ENCODE measurements at places on chromosomes 2 and 18.

DNA sequence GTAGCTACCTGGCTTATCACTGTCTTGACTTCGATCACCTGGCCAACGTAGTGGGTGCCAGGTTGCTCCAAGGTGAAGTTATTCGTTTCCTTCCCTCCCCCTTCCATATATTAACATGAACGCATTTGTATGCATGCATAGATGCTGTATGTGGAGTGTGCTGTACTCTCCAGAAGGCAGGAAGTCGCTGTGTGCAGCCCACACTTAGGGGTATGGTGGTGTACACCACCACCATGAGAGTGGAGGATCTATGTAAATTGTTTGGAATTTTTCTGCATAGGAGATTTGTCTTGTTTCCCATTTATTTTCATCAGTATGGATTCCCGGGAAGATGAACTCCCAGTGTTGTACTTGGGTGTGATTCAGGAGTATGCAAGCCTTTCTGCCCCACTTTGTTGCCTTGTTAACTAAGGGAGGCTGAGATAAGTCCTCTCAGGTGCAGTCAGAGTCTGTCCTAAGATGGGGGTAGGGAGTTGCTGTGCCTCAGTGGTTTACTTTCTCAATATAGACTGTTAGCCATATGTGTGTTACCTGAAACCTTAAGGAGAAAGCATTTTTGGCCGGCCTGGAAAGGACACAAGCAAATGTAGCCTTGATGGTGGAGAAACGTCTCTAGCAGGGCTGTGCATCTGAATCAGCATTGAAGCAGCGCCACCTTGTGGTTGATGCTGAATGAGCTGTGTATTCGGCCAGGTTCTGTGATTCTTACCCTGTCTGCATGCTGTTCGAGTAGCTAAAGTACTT lies 149.8 kb downstream of the TANC1 start:
- no peak for DNase-seq

DNA sequence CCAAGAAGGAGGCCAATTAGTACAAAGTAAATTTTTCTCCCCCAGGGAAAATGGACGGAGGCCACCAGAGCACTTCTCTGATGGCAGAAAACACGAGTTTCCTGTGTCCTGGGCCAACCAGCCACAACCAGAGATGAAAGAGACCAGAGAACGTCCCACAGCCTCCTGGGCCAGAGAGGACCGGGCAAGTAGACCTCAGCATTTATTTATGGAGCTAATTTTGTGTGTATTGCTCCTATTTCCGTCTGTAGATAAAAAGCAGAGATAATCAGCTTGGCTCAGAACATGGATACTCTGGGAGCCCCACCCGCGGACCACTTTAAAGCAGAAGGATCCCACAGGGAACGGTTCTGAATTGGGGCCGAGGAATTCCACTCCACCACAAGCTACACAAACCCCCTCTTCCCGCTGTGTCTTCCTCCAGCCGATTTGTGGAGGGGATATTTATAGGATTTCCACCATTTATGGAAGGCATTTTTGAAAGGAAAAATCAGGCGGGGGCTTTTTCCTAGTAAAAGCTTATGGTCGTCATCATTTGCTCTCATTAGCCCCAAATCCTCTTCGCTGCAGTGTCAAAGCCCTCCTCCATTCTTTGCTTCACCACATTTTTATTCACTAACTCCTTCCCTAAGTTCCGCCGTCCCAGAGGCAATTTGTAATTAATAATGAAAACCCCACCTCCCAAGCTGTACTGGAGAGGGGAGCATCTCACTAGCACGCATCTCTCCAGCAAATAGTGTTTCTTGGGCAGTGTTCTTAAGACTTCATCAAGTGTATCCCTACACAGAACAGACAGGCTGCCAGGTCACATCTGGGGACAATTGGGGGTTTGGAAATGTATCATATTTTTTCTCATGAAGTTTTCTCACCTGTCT lies 43.7 kb upstream of the TWIST2 start:
- no peak for DNase-seq

DNA sequence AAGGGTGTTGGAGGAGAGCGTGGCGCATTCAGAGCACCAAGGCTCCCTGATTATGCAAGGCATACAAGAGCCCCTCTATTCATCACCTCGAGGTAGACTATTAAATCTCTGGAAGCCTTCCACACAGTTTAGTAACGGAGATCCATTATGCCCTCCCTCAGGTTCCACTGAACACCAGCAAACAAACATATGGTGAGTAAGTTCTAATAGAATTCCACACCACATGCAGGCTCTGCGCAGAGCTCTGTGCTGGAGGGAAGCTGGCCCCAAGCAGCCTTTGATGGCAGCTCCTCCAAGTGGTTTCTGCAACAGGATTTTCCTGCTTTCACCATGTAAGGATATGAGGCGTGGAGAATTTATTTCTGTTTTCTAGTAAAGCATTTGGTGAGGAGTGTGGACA lies 238.6 kb downstream of the C1D start:
- DNase-seq, result no peak

- DNase-seq, result no peak
Observed at GRCh38 chr2:45177870-45178269, 168.6 kb upstream of the SIX2 start.

GRCh38 chr2:160124571-160124970 lies 62.2 kb upstream of the PLA2R1 start:
- DNase-seq, result no peak

GRCh38 chr2:191230174-191230573 lies 15.0 kb upstream of the MYO1B start:
- no peak for DNase-seq

GRCh38 chr18:7741640-7742039 lies 174.5 kb downstream of the PTPRM start:
- no peak for DNase-seq

DNA sequence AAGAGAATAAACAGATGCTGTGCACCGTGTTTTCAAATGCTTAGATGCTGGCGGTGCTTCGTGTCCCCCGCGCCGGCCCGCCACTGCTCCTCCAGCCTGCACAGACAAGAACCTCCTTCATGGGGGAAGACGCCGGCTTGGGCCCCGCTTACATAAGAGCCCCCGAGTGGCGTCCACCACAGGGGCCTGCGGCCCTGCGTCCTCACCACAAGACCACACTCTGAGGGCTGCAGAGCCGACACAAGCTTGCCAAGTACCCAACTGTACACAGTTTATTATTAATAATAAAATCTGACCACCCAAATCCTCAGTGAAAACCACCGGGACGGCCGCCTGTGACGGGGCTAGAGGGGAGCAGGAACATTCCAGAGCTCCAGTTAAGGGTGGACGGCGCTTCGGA lies 232.2 kb downstream of the HDAC4 start:
- DNase-seq, result no peak

DNA sequence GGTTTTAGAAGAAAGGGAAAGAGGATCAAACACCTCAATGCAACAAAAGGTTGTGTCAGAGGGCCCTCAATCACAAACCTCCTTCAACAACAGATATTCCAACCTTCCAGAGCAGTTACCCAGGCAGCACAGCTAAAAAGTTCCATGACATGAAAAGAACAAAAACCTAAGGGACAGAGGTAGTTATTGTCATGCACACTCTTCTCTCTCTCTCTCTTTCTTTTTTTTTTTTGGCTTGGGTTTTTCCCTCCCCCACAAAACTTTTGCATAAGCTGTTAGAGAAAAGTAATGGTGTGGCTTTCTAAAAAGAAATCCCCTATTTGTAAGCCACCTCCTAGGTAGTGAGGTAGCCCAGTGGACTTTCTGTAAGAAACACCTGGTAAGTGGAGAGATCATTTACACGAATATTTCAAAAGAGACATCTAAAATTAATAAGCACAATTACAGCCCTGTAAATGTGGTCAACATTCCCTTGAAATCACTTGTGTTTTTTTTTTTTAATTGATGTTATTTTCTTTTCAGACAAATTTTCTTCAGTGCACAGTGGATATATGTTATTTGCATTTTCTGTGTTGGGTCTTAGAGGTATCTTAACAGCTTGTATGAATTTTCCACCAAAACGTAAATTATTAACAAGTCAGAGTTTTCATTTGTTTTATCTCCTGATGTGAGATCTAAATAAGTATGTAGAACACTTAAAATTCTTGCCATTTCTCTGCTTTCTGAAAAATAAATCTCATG lies 48.4 kb downstream of the ZEB2 start:
- DNase-seq, result no peak

DNA sequence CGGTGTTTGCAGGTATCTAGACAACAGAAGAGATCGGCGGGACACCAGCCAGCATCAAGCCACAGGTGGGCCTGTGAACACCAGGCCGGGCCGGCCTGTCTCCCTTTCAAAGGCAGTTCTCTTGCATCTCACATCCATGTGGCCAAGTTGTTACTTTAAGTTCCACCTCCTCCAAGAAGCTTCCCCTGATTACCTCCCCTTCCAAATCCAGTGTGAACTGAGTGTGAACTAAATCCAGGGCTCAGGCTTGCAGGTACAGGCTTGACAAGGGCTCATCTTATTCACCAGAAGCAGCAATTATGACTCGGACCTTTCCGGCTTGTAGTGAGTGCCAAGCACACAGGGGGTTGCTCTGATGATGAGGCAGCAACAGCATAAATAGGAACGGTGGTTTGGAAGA lies 3.9 kb downstream of the CRACDL start:
- DNase-seq, result no peak

- DNase-seq, result no peak
Observed at GRCh38 chr2:126107883-126108282, 548.1 kb upstream of the GYPC start.

- no peak for DNase-seq
Observed at GRCh38 chr18:75003039-75003438, 205.9 kb downstream of the PTGR3 start.

DNA sequence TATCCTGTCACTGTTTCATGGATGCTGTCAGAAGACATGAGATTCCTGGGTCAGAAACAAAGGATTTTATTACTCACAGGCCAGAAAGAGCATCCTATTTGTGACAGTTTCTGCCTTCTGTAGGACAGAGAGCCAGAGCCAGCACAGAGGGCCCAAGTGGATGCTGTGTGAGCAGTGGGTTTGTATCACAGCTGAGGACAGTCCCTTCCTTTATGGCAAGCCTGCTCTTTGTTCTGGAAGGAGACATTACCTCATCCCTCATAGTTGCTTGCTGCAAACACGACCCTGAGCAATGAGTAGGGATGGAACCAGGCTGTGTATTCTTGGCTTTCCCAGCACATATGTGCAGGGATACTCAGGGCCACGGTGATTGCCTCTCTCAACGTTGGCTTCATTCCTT lies 41.6 kb downstream of the ARHGEF4 start:
- no peak for DNase-seq

- DNase-seq, result no peak
Observed at GRCh38 chr18:28740575-28740974, 563.6 kb upstream of the CDH2 start.

DNA sequence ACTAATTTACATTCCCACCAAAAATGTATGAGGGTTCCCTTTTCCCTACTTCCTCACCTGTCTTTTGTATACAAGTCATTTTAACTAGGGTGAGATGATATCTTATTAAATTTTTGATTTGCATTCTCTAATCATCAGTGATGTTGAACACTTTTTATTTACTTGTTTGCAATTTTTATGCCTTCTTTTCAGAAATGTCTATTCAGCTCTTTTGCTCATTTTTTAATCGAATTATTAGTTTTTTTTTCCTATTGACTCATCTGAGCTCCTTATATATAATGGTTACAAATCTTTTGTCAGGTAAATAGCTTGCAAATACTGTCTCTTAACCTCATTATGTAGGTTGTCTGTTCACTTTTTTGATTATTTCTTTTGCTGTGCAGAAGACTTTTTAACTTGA lies 269.4 kb downstream of the CDH19 start:
- DNase-seq, result no peak

DNA sequence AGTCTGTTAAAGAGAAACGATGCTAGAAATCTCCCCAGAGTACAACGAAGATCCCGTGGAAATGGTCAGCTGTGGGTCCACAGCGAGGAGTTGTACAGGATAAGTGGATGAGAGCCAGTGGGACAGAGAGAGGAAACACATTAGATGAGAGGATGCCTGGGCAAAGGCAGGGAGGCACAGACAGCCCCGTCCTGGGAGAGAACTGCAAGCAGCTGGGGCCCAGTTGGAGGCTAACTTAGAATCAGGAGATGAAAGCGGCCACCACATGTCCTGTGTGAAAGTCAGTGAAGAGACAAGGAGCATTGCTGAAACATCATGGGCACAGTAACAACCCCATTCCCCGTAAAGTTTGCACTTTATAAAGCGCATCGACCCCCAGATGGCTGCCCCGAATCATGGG lies 157.5 kb downstream of the RAPGEF4 start:
- DNase-seq, result no peak

GRCh38 chr2:26164641-26165211 lies 8.2 kb upstream of the GAREM2 start:
- DNase-seq, result no peak

- DNase-seq, result no peak
Observed at GRCh38 chr2:101002562-101003277, 631 bp downstream of the RPL31 start.

DNA sequence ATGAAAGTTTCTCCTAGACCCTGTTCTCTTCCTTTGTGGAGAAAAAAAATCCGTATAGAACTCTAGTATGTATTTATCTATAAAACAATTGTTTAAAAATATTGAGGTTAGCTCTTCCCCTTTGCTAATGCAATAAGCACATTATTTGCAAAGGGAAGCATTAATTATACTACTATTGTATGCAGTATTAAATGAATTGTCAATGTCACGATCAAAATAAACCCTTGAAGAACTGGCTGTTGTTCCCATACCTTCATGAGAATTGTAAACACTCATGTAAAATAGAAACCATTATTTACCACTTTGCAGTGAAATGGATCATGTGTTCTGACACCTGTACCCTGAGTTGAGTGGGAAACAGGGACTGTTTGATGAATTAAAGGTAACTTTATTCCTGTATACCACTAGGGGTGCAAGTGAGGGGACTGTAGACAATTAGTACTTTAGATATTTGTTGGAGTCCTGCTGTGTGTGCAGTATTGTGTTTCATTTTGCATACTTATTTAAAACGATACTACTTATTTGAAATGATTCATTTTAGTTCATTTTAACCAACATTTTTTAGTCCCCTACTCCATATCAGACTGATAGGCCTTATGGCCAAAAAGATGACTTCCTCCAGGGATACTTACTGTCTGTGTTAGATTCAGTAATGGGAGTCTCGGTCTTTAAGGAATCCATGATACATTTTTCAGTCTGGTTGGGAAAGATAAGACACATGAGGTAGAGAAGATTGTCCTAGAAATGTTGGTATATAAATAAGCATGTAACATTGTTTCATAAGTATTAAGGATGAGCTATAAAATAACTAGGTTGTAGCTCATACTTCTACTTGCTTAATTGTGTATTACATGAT lies 7.9 kb downstream of the PKP4 start:
- DNase-seq, result no peak

DNA sequence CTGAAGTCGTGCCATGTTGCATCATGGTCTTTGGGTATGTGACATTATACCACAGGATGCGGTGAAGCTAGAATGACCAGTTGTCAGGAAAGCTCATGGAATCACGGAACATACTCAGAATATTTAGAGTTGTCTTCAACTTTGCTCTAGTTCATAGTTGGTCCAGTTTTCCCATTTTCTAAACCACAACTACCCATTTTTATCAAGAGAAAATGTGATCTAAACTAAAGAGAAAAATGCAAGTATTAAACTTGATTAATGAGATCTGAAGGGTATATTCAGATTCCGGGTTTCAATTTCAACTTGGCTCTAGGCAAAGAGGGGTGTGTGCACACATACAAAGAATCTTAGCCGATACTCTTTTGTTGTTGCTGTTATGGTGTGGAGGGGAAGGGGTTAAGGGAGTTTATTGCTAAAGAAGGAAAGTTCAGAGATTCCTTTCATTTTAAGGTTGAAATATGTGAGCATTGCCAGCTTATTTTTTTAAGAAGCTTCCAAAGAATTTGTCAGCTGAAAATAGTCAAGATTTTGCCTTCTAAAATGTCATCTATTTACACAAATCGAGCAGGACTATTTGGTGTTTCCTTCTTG lies 516.6 kb upstream of the ZEB2 start:
- no peak for DNase-seq

GRCh38 chr18:48804856-48805610 lies 145.7 kb downstream of the SMAD7 start:
- no peak for DNase-seq

Data from D721Med (cell line).